NCI-H1436 treated with DMSO at 0.1 percent for 48 hours (cell line): ENCODE measurements at places on chromosomes 5 and 9.

DNA sequence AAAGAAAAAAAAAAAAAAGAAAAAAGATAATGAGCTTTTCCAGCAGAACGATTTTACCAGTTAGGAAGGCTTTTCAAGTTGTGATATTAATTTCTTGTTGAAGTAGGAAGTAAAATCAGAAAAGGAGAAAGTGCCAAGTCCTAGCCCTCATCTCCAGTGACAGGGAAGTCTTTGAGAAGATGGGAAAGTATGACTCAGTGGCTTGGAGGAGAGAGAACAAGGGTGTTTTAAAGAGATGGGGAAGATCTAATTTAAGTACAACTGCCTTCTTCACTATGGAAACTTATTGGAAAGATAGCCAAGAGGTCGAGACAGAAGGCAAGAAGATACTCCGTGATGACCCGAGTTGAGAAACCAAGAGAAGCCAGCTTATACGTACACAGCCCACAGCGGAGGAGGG lies 22.6 kb downstream of the FGF1 start:
- DNase-seq: no peak

- DNase-seq: no peak
Observed at GRCh38 chr5:34436761-34437501, 219.2 kb upstream of the RAI14 start.

DNA sequence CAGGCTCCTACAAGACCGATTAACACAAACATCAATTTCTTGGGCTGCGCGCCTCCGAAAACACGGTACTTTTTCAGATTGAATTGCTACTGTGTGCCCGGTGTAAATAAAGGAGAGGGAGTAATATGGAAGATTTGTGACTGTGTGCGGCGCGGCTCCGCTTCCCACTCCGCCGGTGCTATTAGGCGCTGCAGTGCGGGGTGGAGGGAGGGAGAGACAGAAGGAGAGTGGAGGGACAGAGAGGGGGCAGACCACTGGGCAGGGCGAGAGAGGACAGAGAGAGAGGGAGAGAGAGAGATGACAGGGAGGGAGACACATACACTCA lies 24.7 kb upstream of the RNU6ATAC start:
- no peak for DNase-seq

GRCh38 chr5:60023255-60023654 lies 129.7 kb upstream of the PDE4D start:
- no peak for DNase-seq

DNA sequence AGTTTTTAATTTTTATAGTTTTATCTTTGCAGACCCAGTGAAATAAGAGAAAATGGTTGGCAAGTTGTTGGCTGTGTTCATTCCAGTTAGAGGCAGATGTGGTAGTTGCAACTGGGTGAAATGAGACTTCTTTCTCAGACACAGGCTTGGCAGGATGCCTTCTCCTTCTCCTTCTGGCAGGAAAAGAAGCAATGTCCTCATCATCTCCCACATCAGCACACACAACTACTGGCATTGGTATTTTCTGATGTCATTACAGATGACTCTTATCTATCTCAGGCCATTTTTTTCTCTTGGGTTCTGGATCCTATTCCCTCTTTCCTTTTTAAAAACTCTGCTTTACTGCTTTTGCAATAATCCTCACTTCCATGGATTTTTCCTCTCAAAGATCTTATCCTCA lies 103.3 kb upstream of the EDIL3 start:
- DNase-seq: no peak
